ENCODE measurements at places on chromosomes 11 and 22.
A peak's percentile ranks its signal among the peaks of the same experiment; 100 is the strongest.

DNA sequence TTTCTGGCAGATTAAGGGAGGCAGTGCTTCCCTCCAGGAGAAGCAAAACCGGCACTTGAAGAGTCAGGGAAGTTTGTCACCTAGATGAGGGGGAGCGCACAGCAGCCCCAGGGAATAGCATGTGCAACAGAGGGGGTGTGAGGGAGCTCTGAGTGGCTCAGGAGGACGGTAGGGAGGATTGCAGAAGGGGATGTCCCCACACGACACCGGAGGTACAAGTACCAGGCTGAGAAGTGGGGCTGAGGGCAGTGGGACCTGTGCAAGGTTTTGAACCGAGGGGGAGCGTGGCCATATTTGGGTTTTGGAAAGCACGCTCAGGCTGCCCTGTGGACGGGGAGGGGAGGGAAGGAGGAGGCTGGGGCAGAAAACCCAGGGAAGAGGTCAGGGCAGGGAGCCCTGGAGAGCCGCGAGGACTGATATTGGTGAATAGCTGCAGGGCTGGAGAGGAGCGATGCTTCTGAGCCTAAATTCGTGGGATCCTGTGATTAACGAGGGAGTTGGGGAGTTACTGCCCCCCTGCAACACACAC, 17.9 kb upstream of the TMPRSS6 start:
- DNase-seq = no peak

DNA sequence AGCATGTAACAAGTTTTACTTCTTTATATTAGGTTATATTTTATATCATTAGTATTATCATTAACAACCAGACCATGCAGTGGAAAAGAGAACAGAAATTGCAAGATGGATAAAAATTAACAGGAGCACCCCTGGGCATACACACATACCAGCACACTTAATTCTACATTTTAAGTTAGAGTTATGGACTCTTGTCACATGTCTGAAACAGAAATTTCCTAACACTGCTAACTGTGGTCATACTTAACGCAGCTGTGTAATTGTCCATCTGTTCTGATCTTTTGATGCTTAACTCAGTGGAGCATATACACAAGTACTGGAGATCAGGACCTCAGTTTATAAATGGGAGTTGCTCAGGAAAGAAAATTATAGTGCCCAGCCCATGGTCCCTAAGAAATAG, 358 bp downstream of the OR52H1 start:
- DNase-seq = no peak

DNA sequence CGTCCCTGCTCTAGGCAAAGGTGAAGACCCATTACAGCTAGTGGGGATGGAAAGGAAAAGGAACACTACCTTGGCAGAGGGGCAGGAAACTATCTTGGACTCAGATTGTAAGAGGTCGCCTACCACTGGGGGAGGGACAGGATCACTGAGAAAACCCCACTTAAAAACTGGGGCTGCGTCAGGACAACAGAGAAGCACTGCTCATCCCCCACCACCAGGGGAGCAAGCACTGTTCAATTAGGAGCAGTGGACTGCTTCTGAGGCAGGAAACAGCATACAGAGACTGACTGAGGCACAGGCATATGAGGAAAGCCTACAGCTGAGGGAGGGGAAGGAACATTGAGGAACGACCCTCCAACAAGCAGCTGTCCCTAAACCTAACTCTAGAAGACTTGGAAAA, 20.8 kb upstream of the DLAT start:
- peak; percentile 65 for DNase-seq

- no peak for DNase-seq
Measured at GRCh38 chr11:113578033-113578380, 102.8 kb upstream of the DRD2 start.

GRCh38 chr22:33112580-33112979, 54.4 kb upstream of the SYN3 start:
- no peak for DNase-seq

DNA sequence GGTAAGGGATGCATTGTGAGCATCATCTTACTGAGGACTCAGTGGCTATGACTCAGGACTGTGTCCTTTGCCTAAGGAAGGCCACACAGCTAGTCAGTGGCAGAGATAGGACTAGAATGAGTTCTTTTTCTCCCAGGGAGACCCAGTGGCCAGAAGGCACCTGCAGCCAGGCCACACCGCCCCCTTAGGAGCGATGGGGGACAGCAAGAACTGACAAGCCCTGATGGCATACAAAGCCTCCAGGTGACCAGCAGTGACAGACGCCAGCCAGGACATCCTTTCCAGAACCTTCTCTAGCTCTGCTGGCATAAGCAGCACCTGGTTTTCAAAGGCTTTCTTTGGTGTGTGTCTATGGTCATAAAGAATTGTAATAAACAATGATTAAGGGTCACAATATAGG, 240.1 kb downstream of the ST3GAL4 start:
- peak; percentile 45 for DNase-seq

Measured in H9 (cell line).